GM23338 (cell line): ENCODE measurements at places on chromosomes 11 and 22.

GRCh38 chr22:46192210-46192993 lies 42.1 kb downstream of the PPARA start:
- no peak for DNase-seq

DNA sequence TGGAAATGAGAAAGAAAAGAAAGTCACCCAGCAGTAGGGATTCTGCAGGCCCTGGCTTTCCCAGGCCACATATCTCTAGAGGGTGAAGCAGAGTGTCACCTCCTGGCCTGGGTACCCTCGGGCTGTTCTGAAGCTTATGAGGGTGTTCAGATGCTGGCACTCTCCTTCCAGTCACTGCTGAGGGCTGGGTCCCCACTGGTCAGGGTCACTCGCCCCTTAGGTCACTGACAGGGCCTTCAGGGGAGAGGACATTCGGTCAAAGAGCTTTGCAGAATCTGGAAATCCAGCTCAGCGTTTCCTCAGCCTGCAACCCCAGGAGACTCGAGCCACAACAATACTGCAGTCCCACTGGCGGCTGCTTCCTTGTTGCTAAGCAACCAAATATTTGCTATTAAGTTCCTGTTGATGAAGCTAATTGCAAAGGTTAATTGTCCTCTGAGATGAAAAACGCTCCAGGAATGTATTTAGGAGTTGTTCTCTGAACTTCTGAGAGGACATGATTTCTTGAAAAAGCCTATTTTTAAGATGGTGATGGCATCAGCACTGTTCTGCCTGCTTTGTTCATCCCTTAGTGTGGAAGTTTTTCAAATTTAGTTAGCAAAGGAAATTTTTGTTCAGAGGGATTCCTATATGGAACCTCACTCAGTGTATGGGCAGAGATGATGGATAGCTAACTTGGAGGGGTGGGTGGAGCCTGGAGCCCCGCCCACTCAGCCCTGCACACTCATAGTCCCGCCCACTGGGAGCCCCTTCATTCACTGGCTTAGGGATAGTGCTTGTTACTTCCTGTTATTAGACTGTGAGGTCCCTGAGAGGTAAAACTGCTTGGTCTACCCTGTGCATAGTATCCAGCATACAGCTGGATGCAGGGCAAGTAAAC lies 109.2 kb downstream of the CSNK2A3 start:
- peak; percentile 75 for DNase-seq

GRCh38 chr11:69984457-69985261 lies 93.5 kb upstream of the ANO1 start:
- peak; percentile 89 for DNase-seq

DNA sequence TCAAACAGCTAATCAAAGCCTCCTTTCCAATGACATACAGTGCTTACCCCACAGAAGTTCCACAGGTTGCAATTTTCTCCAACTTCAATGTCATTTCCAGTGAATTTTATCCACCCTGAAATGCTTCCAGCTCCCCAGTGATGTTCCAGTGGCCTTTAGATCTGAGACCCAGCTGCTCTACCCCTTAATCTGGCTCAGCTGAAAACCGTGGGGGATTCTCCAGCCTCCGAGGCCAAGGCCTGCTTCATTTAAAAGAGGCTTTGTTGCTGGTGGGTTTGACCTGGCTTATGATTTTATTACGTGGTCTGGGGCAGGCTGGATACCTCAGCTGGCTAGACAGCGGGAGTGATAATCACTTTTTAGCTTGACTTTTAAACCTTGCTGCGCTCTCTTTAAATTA lies 10.9 kb downstream of the HEPHL1 start:
- no peak for DNase-seq

DNA sequence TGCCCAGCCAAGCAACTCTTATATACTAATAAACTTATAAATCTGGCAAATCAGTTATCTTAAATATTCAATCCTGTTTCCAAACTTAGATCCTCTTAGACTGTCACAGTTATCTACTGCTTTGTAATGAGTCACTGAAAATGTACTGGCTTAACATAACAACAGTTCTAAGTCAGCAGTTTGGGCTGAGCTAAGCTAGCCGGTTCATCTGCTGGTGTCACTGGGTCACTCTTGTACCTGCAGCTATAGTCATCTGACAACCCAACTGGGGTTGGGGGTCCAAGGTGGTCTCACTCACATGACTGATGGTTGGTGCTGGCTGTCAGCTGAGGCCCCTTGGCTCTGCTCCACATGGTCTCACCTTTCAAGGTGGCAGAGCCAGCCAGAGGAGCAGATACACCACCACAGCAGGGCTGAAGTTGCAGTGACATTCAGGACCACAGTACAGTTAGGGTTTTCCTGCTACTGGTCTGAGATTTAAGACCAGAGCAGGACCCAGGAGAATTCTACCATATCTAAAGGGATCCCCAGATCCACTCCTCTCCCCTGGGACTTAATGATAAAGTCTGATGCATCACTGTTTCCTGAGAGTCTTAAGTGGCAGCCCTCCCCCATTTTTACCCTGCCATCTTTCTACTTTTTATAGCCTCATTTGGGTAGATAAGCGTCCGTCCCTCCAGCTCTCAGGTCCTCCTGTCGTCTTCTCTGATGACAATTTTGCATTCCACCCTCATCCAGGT lies 7.9 kb upstream of the MACROD1 start:
- no peak for DNase-seq

GRCh38 chr11:5336331-5336730 lies 7.0 kb downstream of the OR51B5 start:
- no peak for DNase-seq

- DNase-seq, result no peak
These were observed 296.4 kb downstream of the ETS1 start for GRCh38 chr11:128291007-128291406.

- DNase-seq, result peak; percentile 48
These were observed 69.9 kb downstream of the MPPED1 start for GRCh38 chr22:43481568-43482317.

DNA sequence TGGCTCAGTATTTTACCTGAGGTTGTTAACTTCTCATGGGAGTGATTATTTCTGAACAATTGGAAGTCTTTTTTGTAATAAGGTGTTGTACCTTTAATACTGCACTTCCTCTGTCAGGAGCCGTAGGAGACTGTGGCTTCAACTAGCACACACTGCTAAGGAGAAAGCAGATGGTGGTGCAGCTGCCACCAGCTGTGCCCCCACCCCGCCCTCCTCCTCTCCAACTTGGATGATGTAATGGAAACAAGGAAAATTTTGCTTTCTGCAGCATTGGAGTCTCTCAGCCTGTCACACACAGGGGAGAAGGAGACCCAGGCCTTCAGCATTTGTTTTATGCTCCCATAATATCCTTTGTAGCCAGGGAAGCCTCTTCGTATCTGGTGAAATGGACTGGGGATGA lies 91.2 kb downstream of the TEAD1 start:
- no peak for DNase-seq

- DNase-seq, result no peak
These were observed 6.5 kb downstream of the PTDSS2 start for GRCh38 chr11:456533-456932.

DNA sequence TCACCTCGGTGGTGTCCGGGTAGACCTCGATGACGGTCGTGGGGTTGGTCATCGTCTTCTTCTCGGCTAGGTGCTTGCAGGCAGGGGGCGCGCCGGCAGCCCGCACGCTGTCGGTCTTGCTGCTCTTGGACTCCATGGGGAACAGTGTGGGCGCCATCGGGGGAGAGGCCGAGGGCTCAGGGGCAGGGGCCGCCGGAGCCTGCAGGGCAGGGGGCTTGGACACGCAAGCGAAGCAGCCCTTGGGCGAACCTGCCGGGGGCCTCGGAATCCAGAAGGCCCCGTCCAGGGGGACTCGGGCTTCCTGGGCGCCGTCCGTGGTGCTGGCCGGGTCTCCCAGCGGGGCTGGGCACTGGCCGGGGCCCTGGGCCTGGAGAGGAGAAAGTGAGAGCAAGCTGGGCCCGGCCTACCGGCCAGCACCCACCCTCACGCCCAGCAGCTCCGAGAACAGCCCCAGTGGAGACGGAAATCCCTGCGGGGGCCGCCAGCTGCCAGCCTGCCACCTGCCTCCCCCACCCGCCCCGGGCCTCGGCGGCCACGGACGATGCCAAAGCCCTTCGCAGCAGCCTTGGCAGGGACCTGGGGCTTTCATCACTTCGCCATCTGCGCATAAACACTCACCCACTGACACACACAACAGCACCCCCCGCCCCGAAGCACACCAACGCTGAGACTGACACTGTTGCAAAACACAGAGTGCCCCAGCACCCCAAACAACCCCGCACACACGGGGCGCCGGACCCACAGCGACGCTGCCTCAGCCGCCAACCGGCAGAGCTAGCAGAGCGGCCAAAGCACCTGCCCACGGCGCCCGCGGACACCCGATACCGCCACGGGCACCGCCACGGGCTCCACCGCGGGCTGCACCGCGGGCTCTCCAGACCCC lies 2.4 kb downstream of the IFITM10 start:
- no peak for DNase-seq

GRCh38 chr22:35375031-35375430 lies 5.9 kb upstream of the HMOX1 start:
- DNase-seq, result no peak

DNA sequence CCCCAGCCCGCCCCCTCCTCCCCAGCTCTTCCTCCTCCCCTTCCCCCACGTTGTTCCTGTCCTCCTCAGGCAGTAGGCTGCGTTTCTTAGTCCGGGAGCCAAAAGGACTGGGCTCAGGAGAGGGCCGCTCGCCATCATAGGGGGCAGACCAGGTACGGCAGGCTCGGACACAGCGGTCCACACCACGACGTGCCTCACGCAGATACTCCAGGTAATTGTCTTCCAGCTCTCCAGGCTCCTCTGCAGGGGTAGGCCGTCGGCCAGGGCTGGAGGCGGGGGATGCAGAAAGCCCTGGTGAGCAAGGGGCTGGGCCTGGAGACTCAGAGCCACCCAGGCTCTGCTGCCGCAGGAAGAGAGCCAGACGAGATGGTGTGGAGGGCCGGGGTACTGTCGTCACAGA lies 12.4 kb downstream of the C11orf42 start:
- no peak for DNase-seq

DNA sequence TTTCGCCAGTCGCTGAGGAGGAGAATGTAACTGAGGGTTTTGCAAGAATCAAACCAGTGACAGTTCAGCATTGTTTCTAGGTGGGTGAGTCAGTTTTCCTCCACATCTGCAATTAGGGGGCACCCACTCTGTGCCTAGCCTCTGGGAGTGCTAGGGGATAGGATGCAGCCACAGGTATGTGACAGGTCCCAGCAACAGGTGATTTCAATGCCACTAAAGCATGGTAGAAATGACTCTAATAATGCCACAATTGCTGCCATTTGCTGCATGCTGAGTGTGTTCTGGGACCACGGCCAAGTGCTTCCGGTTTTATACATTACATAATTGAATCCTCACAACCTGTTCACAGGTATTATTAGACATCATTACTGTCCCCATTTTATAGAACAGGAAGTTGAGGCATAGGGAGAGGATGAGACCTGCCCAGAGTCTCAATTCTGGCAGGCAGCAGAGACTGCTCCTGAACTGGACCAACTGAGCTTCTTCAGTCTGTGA lies 556 bp downstream of the CRYBB2 start:
- no peak for DNase-seq

DNA sequence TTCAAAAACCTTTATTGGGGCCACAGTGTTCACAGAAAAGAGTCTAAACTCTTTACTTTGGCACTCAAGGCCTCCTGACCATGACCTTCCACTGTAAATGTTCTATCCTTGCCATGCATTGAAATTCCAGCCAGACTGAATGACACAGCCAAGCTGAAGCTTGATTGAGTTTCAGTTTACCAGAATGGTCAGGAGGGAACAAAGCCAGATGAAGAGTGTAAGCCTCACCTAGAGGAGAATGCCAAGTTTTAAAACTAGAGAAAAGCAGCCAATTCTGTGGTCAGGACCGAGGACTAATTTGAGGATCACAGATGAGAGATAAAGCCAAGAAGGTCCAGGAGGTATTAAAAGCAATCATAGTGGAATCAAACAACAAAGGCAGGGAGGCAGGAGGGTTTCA lies 215.3 kb downstream of the KCNA4 start:
- no peak for DNase-seq

- DNase-seq, result no peak
These were observed 121.8 kb upstream of the POU2AF2 start for GRCh38 chr11:111123463-111124398.

DNA sequence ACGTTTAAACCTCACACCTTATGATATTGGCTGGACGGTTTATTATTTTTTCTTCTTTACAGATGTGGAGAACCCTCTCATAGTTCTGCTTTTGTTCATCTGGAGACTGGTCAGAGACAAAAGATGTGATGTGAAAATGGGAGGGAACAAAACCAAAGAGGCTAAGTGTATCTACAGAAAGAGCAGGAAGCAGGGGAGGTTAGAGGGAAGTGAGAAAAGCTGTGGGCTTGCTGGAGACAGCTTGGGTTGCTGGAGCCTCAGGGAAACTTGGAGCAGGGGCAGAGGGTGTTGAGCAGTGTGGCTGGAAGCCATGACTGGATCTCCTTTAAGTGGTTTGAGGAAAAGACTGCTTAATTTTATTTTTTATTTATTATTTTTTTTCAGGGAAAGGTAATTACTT lies 79.0 kb upstream of the SNX19 start:
- peak; percentile 7 for DNase-seq

GRCh38 chr22:50267591-50268390 lies 2.4 kb downstream of the MAPK11 start:
- peak; percentile 81 for DNase-seq

DNA sequence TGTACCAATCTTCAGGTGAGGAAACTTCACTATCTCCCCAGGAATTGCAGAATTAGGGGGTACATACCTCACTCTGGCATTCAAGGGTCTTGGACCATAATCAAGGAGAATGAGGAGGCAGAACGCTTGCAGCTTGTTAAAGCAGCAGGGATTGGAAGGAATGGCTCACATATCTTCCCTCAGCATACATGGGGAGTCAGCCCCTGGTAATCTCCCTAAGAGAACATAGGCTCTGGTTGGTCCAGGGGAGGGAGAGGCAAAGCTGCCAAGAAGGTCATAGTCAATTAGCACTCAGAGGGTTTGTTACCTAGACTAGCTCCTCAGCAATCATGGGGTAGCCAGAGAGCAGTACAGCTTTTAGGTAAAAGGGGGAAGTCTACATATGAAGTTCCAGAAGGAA lies 256.8 kb downstream of the INSC start:
- DNase-seq, result no peak

GRCh38 chr11:10931761-10932670 lies 74.2 kb upstream of the ZBED5 start:
- peak; percentile 72 for DNase-seq

DNA sequence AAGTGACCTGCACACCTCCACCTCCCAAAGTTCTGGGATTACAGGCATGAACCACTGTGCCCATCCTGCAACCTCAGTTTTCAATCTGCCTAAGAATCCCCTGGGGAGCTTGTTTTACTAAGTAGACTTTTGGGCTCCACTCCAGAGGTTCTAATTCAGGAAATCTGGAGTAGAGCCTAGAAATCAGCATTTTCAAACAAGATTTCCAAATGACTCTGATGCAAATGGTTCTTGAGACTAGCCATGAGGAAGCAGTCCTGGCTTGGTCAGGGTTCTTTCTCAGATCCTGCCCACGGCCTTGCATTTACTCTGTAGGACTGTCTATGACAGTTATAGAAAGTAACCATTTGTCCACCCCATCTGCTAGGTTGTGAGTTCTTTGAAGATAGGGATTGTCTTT lies 1.6 kb upstream of the KCNE3 start:
- no peak for DNase-seq

- no peak for DNase-seq
These were observed 10.2 kb upstream of the TBC1D10A start for GRCh38 chr22:30336752-30337460.

- DNase-seq, result no peak
These were observed 102.7 kb downstream of the LARGE1 start for GRCh38 chr22:33817512-33818127.

GRCh38 chr11:36249246-36249645 lies 40.0 kb downstream of the COMMD9 start:
- no peak for DNase-seq
